ENCODE measurements at places on chromosomes 3 and 15. TPM values are rescaled to one million over a fixed set of nuclear protein-coding genes. Genes with fewer than 3 reads are reported as not detected.

DNA sequence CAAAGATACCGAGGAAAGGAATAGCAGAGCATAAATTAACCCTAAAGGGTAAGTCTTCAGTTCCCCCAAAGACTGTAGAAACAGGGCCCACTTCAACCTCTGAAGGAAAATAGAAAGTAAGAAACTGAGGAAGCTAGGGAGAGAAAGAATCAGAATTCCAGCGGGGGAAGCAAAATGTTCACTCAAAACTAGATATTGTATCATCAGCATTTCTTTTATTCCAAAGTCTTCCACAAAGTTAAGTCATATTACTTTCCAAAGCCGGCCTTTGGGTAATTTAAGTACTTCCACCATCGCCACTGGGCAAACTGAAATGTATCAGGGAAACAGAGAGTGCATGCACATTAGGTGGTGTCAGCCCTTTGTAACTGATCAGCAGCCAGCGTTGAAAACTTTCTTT, 88.3 kb downstream of the RSL24D1 start:
- no peak overlapping the region for H3K4me3 ChIP-seq
- H3K4me1 ChIP-seq, result no peaks in the 10 kb centered on the region
- no peaks in the 10 kb centered on the region for H3K27me3 ChIP-seq
- no peaks in the 10 kb centered on the region for H3K36me3 ChIP-seq
- H3K27ac ChIP-seq, result no peak overlapping the region

GRCh38 chr15:87707566-87708130, 548.9 kb downstream of the NTRK3 start:
- no peak overlapping the region for H3K4me3 ChIP-seq
- no peaks in the 10 kb centered on the region for H3K27me3 ChIP-seq
- no peak overlapping the region for H3K27ac ChIP-seq
- H3K4me1 ChIP-seq, result peaks cover 3% of the 10 kb centered on the region
- H3K36me3 ChIP-seq, result no peaks in the 10 kb centered on the region

GRCh38 chr3:110577854-110578253, 493.8 kb upstream of the NECTIN3 start:
- H3K27ac ChIP-seq, result no peak overlapping the region
- H3K27me3 ChIP-seq, result no peaks in the 10 kb centered on the region
- H3K36me3 ChIP-seq, result no peaks in the 10 kb centered on the region
- no peak for DNase-seq
- no peaks in the 10 kb centered on the region for H3K4me1 ChIP-seq

DNA sequence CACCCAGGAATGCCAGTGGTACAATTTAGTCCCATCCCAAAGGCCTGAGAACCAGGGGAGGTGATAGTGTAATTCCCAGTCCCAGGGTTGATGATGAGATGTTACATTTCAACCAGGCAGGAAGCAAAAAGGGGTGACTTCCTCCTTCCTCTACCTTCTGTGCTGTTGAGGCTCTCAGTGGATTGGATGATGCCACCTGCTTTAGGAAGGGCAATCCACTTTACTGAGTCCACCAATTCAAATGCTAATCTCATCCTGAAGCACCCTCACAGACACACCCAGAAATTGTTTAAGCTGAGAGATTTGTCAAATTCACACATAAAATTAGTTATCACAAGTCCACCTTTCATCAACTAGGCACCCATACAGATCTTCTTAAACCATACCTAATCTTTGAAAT, 418.5 kb upstream of the GOLIM4 start:
- no peaks in the 10 kb centered on the region for H3K4me1 ChIP-seq
- no peaks in the 10 kb centered on the region for H3K36me3 ChIP-seq

Gene C2CD4A
- 0.33 TPM for total RNA-seq

Gene ZPLD1
- total RNA-seq, result not detected

Gene SAMMSON
- not detected for total RNA-seq

Gene ZNF662
- 9.5 TPM for total RNA-seq

DNA sequence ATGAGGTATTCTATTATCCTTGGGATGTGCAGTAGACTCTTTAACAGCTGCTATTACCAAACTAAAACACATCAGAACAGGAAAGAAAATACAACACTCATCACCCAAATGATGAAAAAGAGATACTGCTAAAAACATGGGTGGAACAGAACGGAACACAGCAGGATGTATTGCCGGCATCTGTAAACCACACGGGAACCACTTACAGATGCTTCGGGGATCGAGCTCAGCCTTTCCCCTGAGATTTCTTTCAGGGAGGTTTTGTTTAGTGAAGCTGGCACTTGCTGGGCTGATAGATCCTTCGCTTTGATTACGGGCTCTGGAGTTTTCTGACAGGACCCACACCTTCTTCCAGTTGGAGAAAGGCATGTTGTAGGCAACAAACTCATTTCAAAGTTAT, 182.3 kb upstream of the FAM3D start:
- no peaks in the 10 kb centered on the region for H3K4me1 ChIP-seq
- no peak for DNase-seq
- H3K27me3 ChIP-seq, result no peaks in the 10 kb centered on the region
- H3K4me3 ChIP-seq, result no peak overlapping the region
- no peaks in the 10 kb centered on the region for H3K36me3 ChIP-seq

Gene CTDSPL2
- total RNA-seq, result 26.3 TPM

Gene CKMT1A
- 3.0 TPM for total RNA-seq

DNA sequence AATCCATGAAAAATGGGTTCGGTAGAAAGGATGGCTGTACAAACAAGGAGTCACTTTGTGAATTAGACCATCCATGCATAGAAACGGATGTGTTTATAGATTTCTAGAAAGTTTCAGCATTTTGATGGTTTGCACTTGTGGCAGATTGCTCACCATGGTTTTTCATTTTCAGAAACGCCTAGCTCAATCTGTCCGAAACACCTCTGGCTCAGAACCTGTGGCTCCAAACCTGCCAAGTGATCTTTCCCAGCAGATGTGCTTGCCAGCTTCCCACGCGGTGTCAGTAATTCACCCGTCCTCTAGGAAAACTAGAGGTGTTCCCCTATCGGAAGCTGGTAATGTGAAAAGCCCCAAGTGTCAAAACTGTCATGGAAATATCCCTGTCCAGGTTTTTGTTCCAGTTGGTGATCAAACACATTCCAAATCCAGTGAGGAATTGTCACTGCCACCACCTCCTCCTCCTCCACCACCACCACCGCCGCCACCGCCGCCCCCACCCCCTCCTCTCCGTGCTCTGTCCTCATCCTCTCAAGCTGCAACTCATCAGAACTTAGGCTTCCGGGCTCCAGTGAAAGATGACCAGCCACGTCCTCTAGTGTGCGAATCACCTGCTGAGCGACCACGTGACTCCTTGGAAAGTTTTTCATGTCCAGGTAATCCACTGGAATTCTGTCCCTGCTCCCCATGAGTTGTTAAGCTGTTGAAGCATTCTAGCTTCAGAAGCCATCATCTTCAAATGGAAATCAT, 21.2 kb downstream of the WHAMM start:
- no peak overlapping the region for H3K27ac ChIP-seq
- H3K27me3 ChIP-seq, result no peaks in the 10 kb centered on the region
- H3K4me3 ChIP-seq, result no peak overlapping the region
- H3K4me1 ChIP-seq, result peaks cover 13% of the 10 kb centered on the region
- no peak for DNase-seq

Gene PLD1
- total RNA-seq, result 18.7 TPM

GRCh38 chr15:61070111-61070901, 158.8 kb downstream of the RORA start:
- no peaks in the 10 kb centered on the region for H3K27me3 ChIP-seq
- H3K4me1 ChIP-seq, result no peaks in the 10 kb centered on the region
- no peak for DNase-seq
- no peaks in the 10 kb centered on the region for H3K36me3 ChIP-seq
- H3K4me3 ChIP-seq, result no peak overlapping the region

GRCh38 chr3:32510075-32510724, 7.5 kb upstream of the CMTM6 start:
- no peaks in the 10 kb centered on the region for H3K36me3 ChIP-seq
- H3K4me3 ChIP-seq, result no peak overlapping the region
- no peaks in the 10 kb centered on the region for H3K4me1 ChIP-seq
- peak; percentile 70 for DNase-seq

- no peaks in the 10 kb centered on the region for H3K36me3 ChIP-seq
- H3K4me1 ChIP-seq, result no peaks in the 10 kb centered on the region
- H3K27me3 ChIP-seq, result no peaks in the 10 kb centered on the region
- no peak for DNase-seq
Observed at GRCh38 chr3:102802819-102803420, 368.1 kb downstream of the ZPLD1 start.

DNA sequence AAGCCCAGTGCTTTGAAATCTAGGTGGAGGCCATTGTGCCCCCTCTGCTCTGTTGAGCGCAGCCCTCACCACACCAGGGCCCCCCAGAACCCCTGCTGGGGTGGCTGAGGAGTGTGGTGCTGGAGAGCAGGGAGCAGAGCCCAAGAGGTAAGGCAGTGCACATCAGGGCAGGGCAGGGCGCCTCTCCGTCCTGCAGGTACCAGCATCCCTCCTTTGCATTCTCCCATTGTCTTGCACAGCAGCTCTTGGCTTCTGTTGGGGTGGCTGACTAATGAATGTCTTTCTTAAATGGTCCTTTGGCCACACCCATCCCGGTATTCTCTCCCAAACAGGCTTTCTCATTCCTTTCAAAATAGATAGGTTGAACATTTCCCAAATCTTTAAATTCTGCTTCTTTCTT, 41.4 kb upstream of the GABRG3 start:
- H3K4me3 ChIP-seq, result no peak overlapping the region
- no peaks in the 10 kb centered on the region for H3K36me3 ChIP-seq
- DNase-seq, result no peak
- H3K27me3 ChIP-seq, result no peaks in the 10 kb centered on the region

GRCh38 chr3:170869645-170870593, at the start of gene RPL22L1:
Gene RPL22L1, minus strand, starts transcription at chr3:170870195. Its CDS starts 28 bp downstream, at chr3:170870167.
- peaks cover 24% of the 10 kb centered on the region for H3K36me3 ChIP-seq
- peak; percentile 95 for DNase-seq
- no peaks in the 10 kb centered on the region for H3K27me3 ChIP-seq
- H3K27ac ChIP-seq, result peak within 1 kb of the TSS; percentile 80
- H3K4me1 ChIP-seq, result peaks cover 29% of the 10 kb centered on the region
- H3K4me3 ChIP-seq, result peak within 1 kb of the TSS; percentile 59
